Adrenal gland (tissue), 19 donors: ENCODE measurements at places on chromosomes 5 and 9.

- H3K27ac ChIP-seq = peak overlapping the region; percentile 80
- H3K27me3 ChIP-seq = no peaks in the 10 kb centered on the region
- H3K4me1 ChIP-seq = no peaks in the 10 kb centered on the region
- no peak overlapping the region for H3K4me3 ChIP-seq
- no peaks in the 10 kb centered on the region for H3K36me3 ChIP-seq
- DNase-seq = no peak
Observed at GRCh38 chr5:14582797-14583137, 1.2 kb downstream of the OTULINL start.

DNA sequence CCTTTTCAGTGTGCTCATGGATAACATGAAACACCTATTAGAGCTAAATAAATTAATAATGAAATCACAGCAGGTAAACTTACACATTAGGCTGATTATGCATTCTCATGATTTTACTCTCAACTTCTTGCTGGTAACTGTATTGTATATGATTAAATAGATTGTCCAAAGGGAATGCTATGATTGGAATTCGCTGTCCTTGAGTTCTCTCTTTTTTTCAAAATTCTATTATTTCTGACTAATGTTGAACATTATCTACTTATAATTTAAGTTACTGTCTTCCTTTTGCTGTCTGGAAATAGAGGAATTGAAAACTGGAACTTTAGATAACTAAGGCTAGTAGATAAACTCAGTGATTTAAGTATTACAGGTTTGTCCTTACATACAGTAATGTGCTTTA is 13.1 kb downstream of the CENPH start:
- H3K27ac ChIP-seq = no peak overlapping the region
- H3K27me3 ChIP-seq = no peaks in the 10 kb centered on the region
- no peaks in the 10 kb centered on the region for H3K4me1 ChIP-seq

DNA sequence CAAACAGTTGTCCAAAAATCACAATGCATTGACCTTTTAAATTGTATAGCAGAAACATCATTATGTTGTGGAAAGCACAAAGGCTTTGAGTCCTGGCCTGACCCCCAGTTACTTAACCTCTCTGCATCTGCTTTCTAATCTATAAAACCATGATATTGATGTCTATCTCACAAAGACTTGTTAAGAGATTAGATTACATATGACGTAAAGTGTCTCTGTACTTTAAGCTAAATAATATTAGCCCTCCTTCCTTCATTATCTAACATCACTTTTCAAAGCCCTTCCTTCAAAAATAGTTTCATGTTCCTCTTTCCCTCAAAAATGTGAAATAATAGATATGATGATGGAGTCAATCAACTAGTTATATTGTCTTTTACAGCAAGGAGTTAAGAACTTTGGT is 3.4 kb downstream of the ADAMTS6 start:
- no peak for DNase-seq
- no peak overlapping the region for H3K4me3 ChIP-seq
- H3K27me3 ChIP-seq = no peaks in the 10 kb centered on the region
- peaks cover 5% of the 10 kb centered on the region for H3K4me1 ChIP-seq
- H3K27ac ChIP-seq = no peak overlapping the region

DNA sequence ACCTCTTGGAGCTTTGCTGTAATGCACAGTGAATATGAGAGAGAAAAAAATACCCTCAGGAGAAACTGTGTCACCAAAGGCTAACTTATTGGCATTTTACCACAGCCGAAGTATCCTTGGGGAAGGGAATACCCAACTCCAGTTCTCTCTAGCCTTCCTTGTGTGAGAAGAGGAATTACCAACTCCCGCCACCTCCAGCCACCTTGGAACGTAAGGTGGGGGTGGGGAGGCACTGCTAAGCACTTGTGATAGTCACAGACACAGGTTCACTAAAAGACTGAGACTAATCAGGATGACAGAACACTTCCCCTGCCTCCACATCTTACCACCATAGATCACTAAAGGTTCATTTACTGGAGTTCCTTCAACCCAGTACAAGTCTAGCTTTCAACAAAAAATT is 102.0 kb upstream of the ADAMTS19 start:
- DNase-seq = no peak
- no peaks in the 10 kb centered on the region for H3K27me3 ChIP-seq
- H3K27ac ChIP-seq = no peak overlapping the region
- no peaks in the 10 kb centered on the region for H3K36me3 ChIP-seq
- H3K4me3 ChIP-seq = no peak overlapping the region
